GM12865 (cell line): ENCODE measurements at places on chromosomes 7 and 10.
A peak's percentile ranks its signal among the peaks of the same experiment; 100 is the strongest.

GRCh38 chr7:136728945-136729344 is 139.5 kb upstream of the CHRM2 start:
- peak; percentile 1 for DNase-seq

GRCh38 chr7:35415411-35415822 is 161.5 kb upstream of the TBX20 start:
- DNase-seq: no peak

- peak; percentile 26 for DNase-seq
Measured at GRCh38 chr10:4663162-4663992, 162.6 kb upstream of the AKR1E2 start.

DNA sequence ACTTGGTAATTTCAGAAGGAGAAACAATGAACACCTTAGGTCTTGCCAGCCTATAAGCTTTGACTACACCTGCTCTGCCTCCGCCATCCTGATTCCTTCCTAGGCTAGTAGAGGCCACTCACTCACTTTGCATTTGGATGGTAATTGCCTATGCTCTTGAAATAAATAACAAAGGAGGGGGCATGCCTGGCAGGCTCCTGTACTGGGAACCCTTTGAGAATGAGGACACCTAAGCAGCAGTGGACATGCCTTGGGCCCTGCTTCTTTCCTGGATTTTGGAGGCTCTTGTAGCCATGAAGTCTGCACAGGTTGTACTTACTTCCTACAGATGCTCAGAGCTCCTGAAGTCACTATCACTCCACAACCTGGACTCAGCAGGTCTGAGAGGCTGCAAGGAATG is 65.8 kb downstream of the BLNK start:
- no peak for DNase-seq

- no peak for DNase-seq
Measured at GRCh38 chr10:133067149-133068105, 20.3 kb upstream of the ADGRA1 start.

DNA sequence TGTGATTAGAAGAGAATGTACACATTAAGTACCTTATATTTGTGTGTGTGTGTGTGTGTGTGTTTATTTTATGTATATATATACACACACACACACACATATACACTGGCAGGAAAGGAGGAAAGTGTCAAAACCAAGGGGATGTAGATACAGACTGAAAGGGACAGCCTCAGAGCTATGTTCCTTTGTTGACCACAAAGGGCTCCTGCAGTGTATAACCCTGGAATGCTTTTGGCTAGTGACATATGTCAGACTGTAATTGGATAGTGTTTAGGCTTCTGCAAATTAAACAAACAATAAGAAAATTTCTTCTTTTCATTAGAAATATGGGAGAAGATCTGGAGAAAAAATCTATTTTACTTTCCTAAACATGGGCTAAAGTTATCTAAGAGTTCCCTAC is 15.9 kb downstream of the GBF1 start:
- DNase-seq: no peak
